ENCODE measurements at places on chromosomes 12 and 14. TPM values are rescaled to one million over a fixed set of nuclear protein-coding genes. Genes with fewer than 3 reads are reported as not detected.

The ADAM21 gene
- polyA plus RNA-seq: 0.16 TPM

The SRRM4 gene
- polyA plus RNA-seq: not detected

The INSM2 gene
- not detected for polyA plus RNA-seq

The KRT71 gene
- not detected for polyA plus RNA-seq

The DLK1 gene
- not detected for polyA plus RNA-seq

The RNASE1 gene
- not detected for polyA plus RNA-seq

The SCFD1 gene
- 115 TPM for polyA plus RNA-seq

The SLC17A8 gene
- polyA plus RNA-seq: not detected

The NDUFB1 gene
- 327 TPM for polyA plus RNA-seq

The TBX5 gene
- 30.8 TPM for polyA plus RNA-seq

The PTGES3 gene
- 49.1 TPM for polyA plus RNA-seq

Data from BJ (cell line).